Left hindlimb (tissue), 1 donor: ENCODE measurements at places on chromosomes 2 and 18.
A peak's percentile ranks its signal among the peaks of the same experiment; 100 is the strongest.

- peak; percentile 37 for DNase-seq
Measured at GRCh38 chr18:47100212-47100831, 50.0 kb downstream of the HDHD2 start.

- no peak for DNase-seq
Measured at GRCh38 chr2:113834051-113834730, 55.7 kb upstream of the ACTR3 start.

DNA sequence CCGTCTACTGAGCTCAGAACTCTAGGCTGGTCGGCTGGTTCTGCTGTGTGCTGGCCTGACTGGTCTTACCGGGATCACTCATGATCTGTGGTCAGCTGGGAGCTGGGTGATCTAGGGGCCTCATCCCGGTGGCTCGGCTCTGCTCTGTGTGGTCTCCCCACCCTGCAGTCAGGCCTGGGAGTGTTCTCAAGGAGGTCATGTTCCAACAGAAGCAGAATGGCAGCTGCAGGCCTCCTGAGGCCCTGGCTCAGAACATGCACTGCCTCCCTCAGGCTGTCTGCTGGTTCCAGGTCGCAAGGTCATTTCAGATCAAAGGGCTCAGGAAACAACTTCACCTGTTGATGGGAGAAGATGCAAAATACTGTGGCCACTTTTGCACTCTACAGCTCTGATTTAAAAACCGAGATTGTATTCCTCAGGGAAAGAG is 81.1 kb upstream of the RFX8 start:
- no peak for DNase-seq

- DNase-seq: no peak
Measured at GRCh38 chr2:165778653-165779451, 15.2 kb downstream of the GALNT3 start.

GRCh38 chr18:8730080-8730827 is 24.9 kb downstream of the MTCL1 start:
- DNase-seq: no peak

GRCh38 chr2:182824767-182825158 is 41.7 kb downstream of the FRZB start:
- DNase-seq: no peak

DNA sequence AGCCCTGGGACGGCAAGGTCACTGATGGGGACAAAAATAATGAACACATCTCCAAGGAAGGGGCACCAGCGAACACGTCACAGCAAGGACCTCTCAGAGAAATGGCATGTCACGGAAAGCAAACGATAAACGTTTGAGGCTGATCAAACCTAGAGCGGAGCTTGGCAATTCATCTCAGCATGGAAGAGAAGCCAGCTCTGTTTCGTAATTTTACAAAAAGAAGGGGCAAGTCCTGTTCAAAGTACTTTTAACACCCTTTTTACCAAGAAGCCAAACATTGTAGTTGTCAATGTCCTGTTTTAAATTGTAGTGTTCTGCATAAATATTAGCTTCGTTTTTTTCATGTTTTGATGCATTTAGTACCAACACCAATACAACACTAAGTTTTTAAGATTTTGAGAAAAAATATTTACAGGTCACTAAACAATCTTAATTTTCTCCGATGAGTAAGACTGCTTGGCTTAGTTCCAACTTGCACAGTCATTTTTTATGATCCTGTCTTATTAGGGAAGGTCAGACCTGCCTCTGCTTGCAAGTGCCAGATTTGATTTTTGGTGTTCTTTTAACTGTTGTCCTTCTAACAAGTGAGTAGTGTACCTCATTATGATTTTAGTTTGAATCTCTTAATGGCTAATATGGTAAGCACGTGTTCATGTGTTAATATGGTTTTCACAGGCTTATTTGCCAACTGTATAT is 818.5 kb upstream of the SALL3 start:
- DNase-seq: no peak

DNA sequence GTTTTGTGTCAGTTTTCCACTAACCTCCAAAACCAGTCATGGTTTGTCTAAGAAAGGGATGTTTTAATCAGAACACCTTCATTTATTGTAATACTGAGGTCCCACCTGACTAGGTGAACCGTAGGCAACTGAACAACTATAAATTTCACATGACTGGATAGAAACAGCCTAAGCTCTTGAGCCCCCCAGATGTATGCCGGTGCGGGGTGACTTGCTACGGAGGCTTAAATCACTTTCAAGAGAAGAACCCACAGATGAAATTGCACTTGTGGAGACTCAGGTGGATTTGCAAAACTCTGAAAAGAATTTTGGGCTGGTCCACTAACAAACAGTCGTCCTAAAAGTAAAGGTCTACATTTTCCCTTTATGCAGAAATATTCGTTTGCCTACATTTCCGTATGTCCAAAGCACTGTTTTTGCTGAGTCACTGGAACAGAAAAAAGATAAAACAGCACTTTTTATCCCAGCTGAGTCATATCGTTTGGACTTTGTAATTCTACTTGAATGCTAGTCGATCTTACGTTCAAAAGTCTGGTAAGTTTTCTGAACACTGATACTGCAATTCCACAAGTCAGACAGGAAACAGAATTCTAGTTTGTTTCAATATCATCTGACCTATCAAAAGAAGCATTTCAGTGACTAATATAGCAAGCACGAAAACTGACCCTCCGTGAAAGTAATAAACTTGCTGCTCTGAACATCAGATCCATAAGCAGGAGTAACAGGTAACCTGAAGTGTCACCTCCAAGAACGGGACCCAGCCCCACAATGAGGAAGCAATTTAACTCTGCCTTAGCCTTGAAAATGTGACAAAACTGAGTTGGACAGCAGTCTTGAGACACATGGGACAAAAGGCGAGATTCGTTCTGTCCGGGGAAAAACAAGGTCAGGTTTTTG is 18.1 kb downstream of the ZNF516 start:
- DNase-seq: no peak

- DNase-seq: no peak
Measured at GRCh38 chr2:184463102-184463865, 135.0 kb upstream of the ZNF804A start.

DNA sequence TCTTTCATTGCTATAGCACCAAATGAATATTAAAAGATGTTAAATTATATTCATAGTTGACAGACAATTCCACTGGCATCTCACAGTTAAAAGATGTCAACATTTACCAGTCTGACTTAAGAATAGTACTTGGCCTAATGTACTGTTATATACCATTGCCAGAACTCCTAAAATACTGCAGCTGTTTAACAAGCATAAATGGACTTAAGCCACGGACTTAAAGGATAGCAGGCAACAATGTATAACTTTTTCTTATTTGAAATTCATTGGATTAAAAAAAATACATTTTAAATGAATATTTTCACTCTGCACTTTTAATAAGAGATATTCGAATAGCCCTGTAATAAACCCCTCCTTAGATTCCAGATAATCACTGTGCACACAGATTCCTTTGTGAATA is 3.8 kb downstream of the TCF4 start:
- DNase-seq: no peak

DNA sequence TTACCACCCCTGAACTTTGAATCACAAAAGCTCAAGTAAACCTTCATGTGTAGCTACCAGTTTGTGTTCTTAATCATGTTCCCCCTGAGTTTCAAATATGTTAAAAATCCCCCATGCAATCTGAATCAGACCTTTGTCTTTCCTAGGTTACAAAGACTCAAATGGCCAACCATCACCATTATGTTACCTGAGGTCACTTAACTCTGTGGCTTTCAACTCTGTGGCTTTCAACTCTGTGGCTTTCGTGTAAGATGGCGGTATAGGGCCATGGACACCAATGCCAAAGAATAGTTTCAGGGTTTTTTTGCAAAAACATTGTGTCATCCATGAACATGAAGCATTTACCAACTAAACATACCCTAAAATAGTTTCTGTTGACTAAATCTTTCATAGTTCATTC is 6.7 kb downstream of the ERMN start:
- DNase-seq: no peak
